ENCODE measurements at places on chromosomes 16 and 17.

DNA sequence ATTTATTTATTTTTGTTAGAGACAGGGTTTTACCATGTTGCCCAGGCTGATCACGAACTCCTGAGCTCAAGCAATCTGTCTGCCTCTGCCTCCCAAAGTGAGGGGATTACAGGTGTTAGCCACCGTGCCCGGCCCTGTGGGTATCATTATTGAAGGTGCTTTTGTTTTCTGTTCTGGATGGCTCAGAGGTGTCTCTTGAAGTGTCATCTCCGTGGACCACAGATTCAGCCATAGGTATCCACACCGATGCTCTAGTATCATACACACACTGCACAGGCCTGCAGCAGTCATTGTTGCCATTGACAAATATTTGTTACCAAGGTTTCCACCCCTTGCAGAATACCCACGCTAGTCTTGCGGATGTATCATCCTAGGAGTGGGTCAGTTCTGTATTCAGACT lies 446.2 kb downstream of the XYLT1 start:
- DNase-seq: no peak

- no peak for DNase-seq
Measured at GRCh38 chr16:88606148-88606757, 32.1 kb upstream of the IL17C start.

GRCh38 chr17:6249732-6250131 lies 179.6 kb downstream of the WSCD1 start:
- no peak for DNase-seq

- no peak for DNase-seq
Measured at GRCh38 chr17:30558686-30559545, 81.7 kb downstream of the GOSR1 start.

DNA sequence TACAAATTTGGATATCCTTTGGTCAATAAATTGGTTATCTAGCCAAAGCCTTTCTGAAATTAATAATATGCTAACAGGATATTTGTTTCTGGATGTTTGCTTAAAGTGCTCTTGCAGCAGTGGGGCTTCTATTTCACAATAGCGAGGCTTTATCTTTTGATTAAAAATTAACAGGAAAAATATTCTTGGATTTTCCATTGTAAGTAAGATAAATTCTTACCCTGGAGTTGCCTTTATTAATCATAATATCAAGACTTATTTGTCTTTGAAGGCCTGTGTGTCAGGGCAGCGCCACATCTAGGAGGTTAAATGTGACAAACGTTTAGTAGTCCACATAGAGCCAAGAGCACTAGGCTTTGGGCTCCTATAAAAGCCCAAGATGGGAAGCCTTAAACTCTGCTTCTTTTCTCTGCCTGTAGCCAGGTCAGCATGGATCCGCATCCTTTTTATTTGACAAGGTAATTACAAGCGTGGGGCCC lies 5.3 kb downstream of the TMEM97 start:
- no peak for DNase-seq

DNA sequence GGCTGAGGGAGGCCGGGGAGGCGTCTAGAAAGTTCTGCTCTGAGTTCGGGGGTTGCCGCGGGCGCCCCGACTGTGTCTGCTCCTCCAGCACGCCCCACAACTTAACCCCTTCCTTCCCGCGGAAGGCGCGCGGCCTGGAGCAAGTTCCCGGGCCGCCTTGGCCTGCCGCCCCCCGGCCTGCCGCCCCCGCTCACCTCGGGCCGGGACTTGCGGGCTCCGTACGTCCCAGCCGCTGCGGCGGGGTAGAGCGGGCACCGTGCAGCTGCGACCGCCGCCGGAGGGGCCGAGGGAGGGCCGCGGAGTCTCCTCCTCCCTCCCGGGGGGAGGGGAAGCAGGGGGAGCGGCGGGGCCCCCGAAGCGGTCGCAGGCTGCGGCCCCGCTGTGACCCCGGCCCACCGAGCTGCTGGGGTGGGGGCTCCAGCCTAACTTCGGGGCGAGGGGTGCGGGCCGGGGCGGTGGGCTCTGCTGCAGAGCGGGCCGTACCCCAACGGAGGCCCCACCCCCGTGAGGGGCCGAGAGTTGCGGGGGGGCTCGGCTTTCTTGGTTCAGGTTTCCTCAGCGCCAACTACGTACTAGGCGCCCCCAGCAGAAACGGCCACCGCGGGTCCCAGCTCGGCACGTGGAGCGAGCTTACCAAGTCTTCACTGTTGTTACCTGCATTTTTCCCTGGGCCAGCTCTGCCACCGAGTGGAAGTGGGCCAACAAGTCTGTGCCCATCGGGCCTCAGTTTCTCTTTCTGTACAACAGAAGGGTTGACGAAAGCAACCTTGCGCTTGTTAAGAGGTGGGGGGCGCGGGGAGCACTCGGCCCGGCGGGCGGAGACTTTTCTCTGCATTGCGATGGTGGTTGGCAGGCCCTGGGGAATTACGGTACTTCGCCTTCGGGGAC lies at the start of gene CCDC102A:
Gene CCDC102A (minus strand): TSS at position 266 of the 888 bp plus-strand sequence. CDS start 7,394 bp downstream, outside the sequence.
- no peak for DNase-seq

DNA sequence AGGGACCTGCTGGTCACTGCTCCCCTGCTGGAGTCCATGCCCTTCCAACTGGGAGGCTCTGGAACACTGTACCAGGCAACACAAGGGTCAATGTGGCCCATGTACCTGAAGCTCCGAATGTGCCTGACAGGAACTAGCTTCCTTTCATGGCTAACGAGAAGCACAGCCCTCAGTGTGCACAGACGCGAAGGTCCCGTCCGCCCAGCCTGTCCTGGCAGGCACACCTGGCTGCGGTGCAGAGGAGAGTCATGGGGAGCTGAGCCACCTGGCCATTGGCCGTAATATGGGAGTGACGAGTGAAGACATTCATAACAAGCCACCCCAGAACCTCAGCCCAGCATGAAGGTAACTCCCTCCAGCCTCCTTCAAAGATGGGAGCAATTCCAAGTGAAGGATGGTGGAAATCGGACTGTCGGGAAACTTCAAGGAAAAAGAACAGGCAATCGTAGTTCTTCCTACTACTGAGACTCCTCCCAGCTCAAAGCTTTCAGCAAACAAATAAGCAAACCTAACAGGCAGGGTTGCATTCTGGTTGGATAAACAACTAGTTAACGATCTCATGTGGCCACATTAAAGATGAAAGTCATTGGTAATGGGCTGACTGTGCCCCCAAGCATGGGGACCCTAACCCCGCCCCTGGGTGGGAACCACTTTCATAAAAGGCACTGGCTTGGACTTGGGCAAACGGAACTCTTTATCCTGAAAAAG lies 13.2 kb downstream of the TMEM11 start:
- DNase-seq: no peak
